Inflammatory macrophage treated with lipopolysaccharide for 1 hour (primary cell): ENCODE measurements at places on chromosomes 3 and 15.
A peak's percentile ranks its signal among the peaks of the same experiment; 100 is the strongest.

GRCh38 chr15:64089543-64090280, 3.9 kb downstream of the CIAO2A start:
- DNase-seq = peak; percentile 80

DNA sequence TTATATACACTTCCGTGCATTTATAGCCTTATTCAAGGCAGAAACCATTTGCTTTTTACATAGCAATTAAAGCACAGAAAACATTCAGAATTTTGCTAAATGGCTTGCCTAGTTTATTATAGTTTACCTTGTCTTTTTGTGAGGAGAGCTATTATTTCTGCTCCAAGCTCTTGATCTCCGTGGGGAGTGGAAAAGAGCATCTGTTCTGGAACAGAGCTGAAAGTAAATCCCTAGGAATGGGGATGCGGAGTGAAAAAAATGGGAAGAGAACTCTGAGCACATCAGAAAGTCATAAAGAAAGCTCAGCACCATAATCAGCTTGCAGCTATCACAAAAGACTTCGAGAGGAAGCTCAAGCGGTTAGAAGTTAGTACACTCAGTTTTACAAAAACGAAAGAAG, 1006.7 kb downstream of the ROBO2 start:
- no peak for DNase-seq

DNA sequence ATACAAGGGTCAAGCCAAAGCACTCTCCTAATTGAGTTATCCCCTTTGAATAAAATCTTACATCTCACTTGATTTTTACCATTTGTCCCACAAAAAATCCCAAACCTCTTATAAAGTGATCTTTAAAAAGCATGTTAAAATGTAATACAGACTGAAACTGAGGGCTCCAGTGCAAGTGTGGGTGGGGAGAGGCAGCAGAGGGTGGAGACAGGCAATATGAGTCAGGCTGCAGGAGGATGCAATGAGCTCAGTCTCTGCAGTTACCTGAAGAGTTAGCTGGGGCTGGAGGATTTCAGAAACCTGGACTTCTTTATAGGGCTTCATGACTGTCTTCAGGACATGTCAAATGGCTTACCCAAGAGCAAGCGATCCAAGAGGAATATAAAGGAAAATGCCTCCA, 14.2 kb upstream of the COLQ start:
- peak; percentile 35 for DNase-seq

DNA sequence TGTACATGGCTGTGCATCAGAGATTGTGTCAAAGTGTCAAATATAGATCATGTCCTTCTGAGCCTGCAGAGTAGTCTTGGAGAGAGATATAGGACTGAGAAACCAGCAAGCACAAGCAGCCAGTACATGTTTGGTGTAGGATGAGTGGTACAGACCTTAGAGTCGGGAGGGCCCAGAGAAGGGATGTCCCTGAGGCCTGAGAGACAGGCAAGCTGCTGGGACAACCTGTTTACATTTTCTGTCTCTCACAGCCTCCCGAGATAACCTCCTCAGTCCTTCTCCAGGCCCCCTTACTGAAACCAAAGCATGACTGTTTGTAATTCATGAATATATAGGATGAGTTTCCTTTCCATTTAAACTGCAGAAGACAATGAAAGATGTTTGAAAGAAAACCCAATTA, 182.4 kb upstream of the STT3B start:
- DNase-seq = no peak

GRCh38 chr3:88824666-88825564, 282.5 kb upstream of the EPHA3 start:
- no peak for DNase-seq

- DNase-seq = no peak
Observed at GRCh38 chr3:31035681-31036080, 141.2 kb upstream of the GADL1 start.

DNA sequence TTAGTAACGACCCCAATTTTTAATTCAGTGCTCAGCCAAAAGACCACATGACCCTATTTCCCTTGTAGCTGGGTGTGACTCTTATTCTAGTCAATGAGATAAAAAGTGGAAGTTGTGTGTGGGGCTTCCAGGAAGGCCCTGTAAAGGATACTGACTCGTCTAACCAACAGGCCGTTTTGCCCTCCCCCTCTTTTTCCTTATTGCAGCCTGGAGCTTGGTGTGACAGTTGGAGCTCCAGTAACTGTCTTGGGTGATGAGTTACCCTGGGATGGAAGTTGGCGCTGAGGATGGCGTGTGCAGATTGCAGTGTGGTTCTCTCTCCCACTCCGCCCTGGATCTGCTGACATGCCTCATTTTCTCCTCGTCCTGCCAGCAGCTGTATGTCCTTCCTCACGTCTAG, 209.3 kb upstream of the PROK2 start:
- DNase-seq = peak; percentile 69

DNA sequence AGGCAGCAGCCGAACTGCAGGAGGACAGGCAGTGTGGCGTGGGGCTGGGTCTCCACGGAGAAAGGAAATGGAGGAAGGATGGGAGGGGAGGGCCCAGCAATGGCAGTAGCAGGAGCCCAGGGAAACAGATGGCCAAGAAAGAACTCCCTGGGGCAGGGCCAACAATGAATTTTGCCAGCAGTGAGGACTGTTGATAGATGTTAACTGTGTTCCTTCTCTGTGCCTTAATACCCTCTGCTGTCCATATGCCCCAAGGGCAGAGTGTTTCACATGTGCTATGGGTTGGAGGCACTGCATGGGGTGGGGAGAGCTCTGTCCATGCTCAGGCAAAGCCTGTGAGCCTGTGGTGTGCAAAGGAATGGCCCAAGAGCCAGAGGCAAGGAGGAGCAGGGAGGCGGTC, 70.8 kb upstream of the POMGNT2 start:
- DNase-seq = no peak
